ENCODE measurements at places on chromosomes 1 and 21.

DNA sequence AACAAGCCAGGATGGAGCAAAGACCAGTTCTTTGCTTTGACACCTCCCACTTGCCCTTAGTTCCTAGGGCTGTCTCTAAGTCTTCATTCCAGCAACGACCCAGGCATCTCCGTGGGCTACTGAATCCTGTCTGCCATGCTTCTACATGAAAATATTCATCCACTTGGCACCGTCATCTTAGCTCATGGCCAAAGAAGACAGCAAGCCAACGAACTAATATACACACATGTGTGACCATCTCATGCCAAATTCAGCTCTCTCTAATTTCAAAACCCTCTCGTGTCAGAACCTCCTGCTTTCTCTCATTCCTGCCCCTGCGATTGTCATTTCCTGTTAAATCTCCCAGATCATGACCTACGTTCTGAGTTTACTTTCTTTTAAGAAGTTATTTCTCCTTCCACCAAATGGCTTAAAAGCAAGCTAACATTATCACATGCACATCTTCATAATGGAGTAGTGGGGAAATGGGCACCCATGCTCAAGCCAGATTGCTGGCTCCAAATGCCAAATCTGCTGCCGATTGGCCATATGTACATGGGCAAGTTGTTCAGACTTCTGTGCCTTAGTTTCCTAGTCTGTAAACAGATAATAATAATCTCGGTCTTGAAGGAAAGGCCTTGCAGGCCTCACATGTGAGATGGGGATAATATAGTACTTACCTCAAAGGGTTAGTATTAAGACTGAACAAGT, 373.4 kb downstream of the USH2A start:
- no peak for DNase-seq

- DNase-seq, result no peak
These were observed 78.9 kb downstream of the SLC66A1 start for GRCh38 chr1:19390901-19391595.

DNA sequence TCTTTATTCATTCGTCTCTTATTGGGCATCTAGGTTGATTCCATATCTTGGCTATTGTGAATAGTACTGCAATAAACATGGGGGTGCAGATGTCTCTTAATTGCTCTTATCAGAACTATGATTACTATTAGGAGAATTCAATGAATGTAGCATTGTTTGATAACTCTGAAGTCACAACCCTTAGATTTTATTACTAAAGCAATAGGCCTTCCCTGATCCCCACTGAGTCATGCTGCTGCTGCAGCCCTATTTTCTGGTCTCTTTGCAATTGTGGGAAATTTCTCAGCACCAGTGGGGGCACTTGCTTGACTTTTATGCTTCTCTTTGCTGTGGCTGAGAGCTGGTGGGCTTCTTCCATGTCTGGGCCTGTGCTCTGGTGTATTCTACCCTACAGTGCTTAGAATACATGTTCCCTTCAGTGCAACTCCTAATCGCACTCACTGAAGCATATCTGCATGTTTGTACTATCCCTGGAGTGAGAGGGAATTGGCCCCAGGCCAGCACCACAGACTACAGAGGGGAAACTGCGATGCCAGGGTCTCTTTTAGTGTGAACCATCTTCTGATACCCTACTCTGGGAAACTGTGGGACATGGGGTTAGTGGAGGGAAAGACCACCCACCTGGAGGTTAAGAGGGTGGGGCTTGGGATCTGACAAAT, 52.2 kb upstream of the ROR1 start:
- DNase-seq, result peak; percentile 67

DNA sequence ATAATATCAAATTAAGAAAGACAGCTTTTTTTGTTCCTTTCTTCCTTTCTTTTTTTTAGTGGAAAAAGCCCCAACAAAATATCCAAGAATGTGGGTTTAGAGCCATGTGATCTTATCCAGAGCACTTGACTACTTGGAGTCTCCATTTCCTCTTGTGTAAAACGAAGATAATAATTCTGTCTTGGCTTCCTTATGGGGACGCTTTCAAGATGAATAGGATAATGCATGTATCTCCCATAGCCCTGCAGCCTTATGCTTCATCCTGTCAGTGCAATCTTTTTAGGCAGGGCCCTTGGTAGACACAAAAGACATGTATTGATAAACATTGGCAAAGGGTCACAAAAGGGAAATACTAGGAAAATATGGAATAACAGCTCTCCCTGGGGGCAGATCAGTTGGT, 34.8 kb downstream of the ZBTB18 start:
- no peak for DNase-seq

GRCh38 chr1:160376525-160377131, 9.8 kb downstream of the NHLH1 start:
- DNase-seq, result peak; percentile 60

DNA sequence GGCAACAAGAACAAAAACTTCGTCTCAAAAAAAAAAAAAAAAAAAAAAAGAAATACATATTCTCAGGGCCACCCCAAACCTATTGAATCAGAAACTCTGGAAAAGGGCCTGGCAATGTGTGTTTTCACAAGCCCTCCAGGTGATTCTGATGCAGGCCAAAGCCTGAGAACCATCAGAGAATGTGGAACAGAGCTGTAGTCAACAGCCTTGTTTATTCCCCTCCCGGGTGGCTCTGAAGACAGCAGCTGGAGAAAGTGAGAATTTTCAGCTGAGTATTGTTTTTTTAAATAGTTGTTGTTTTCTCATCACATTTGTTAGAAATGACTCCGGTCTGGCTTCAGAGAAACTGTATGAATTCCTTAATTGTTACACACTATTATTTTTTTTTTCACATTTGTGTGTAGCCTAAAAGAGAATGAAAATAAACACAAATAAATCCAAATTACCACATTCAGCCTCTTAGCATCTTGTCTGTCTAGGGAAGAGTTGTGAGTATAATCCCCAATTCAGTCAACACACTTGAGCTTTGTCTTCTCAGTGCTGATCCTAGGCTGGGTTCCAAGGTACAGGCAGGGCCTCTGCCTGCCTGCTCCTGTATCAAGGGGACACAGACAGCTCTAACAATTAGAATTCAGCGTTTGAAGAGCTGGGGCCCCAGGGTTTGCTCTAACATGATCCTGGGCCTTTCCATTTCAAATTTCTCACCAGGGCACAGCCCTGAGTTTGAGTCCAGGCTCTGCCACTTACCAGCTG, 6.6 kb upstream of the AZIN2 start:
- no peak for DNase-seq

DNA sequence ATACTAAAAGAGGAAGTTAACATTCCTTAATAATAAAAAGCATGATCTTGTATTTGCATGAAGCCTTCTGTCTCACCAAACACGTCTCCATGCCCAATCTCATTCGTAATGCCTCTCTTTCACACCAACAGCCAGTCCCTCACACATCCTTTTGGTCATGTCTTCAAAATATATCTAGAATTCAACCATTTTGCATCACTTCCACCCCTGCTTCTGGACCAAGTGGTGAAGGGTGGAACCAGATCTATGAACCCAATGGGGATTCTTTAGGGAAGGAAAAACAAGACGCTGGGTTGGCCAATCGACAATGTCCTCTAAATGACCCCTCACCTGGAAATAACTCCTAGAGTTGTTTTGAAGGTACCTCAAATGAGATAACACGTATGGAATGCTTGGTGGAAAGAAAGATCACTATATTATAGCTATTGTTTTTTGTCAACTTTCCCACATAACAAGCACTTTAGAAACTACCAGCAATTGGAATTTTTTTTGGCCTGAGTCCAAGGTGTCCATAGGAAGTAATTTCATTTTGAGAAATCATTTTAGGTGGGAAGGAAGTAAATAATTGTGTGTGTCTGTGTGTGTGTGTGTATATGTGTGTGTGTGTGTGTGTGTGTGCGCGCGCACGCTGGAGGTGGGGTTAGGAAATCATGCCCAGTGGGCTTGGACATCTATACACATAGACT, at the start of gene KCNA10:
Gene KCNA10 (minus strand): TSS at position 51 of the 686 bp plus-strand sequence. CDS start 388 bp downstream, outside the sequence.
- no peak for DNase-seq

All from NCI-H2029 treated with DMSO at 0.1 percent for 48 hours (cell line).